Lung (tissue), 17 donors: ENCODE measurements at places on chromosomes 1 and 21. TPM values are rescaled to one million over a fixed set of nuclear protein-coding genes. Genes with fewer than 3 reads are reported as not detected.

GRCh38 chr1:232704694-232705680 lies 75.1 kb upstream of the SIPA1L2 start:
- DNase-seq, result peak; percentile 67

GRCh38 chr1:234721476-234722269 lies 111.7 kb upstream of the IRF2BP2 start:
- DNase-seq, result peak; percentile 98

DNA sequence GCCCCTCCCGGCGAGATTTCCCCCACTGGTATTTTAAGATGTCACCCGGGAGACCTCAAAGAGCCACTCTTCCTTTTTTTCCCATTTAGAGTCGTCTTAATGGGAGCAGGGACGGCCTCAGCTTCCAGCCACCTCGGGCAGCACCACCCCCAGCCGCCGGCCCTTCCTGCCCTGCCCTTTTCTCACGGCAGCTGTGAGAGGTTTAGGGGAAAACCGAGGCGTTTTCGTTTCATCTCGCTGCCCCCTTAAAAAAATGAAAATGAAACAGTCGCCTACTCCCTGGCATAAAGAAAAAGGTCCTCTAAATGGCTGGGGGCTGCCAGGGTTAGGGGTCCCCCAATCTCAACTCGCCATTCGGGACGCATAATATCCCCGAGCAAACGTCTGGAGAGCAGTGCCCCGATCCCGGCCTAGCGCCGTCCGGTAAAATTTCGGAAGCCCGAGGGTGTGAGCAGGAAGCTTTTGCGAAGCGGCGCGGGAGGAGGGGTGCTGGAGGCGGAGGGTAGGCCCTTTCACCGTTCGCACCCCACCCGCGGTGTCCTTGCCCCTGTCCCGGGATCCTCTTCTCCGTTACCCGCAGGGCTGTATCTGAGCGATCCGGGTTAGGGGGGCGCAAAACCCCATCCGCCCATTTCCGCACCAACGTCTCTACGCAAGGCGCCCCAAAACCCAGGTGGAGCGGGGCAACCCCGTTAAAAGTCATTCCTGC lies 1.2 kb downstream of the RUNX3 start:
- no peak for DNase-seq

DNA sequence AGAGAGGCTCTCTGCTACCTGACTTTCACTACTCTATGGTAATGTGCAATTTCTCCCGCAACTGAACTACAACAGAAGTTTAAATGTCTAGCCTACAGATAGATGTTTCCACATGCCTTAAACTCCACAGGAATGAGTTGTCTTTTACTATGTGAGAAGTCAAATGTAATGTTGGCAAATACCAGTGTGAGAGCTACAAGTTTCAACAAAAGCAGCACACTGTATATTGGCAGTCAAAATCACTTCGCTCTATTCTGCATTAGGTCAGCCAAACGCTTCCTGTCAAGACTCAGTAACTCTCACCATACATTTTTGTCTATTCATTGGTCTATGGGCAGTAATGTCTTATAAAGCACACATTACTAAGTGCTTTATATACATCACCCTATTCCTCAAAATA lies 41.9 kb downstream of the LUZP1 start:
- DNase-seq, result peak; percentile 42

DNA sequence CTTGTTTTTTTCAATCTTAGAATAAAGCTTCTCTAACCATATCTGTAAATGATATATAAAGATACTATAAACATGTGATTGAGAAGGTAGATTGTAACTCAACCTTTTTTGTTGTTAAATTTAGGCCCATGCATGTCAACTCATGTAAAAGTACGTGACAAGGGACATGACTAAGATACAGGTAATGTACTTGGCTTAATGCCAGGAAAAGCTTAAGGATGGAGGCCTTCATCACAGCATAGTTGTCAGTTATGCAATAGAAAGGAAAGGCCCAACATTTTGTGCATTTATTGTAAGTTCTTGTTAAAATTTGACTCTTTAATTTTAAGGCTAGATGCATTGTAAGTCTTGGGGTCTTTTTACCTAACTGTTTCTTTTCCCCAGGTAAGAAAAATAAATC lies 305.1 kb downstream of the LTN1 start:
- no peak for DNase-seq

DNA sequence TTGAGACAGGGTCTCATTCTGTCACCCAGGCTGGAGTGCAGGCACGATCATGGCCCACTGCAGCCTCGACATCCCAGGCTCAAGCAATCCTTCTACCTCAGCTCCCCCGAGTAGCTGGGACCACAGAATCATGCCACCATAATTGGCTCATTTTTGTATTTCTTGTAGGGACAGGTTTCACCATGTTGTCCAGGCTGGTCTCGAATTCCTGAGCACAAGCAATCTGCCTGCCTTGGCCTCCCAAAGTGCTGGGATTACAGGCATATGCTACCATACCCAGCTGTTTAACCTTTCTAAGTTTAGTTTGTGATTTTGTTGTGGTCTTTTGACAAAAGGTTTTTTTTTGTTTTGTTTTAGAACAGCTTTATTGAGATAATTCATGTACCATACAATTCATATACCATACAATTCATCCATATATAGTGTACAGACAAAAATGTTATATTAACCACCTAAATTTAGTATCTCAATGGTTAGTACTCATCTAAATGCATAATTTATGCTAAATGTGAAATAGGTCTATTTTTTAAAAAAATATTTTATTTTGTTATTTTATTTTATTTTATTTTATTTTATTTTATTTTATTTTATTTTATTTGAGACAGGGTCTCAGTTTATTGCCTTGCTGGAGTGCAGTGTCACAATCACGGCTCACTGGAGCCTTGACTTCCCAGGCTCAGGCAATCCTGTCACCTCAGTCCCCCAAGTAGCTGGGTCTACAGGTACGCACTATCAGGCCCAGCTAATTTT lies 8.9 kb downstream of the ZMPSTE24 start:
- no peak for DNase-seq

DNA sequence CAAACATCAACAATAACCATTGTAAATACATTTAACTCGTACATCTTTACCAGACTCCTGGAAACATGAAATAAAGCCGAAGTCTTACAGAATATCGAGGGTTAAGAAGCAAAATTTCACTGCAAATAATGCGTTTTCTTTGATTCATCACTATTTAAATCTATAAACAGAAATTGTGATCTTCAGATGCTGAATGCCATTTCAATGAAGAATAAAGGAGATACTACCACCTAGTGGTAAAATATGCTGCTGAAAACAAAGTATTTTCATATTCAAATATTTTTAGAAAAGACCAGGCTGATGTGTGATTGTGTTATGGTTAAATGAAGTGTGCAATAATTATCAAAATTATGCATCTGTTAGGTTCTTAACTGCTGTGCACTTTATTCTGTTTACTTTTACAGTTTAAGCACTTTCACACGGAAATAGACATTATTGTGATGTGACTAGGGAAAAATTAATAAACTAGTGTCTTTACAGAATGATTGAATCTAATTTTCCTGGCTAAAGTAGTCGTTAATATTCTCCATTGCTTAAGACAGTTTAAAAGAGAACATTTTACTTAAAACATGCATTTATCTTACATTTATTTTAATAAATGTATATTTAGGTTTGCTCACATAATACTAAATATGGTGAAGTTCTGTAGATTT lies 1093.1 kb downstream of the MRPL39 start:
- no peak for DNase-seq

- peak; percentile 87 for DNase-seq
These were observed 14.3 kb downstream of the RRP15 start for GRCh38 chr1:218299416-218299815.

DNA sequence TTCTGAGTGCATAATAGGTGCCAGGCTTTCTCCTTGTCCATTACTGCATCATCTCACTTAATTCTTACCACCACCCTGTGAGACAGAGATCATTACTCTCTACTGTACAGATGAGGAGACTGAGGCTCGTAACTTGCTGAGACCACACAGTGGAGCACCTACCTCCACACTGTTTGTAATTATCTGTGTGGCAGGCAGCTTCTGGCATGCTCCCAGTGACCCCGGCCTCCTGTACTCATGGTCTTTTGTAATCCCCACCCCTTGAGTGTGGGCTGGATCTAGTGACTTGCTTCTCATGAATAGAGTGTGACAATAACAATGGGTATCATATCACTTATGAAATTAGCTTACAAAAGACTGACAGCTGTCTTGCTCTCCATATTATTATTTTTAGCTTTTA lies 407.3 kb downstream of the MATN1 start:
- DNase-seq, result no peak

DNA sequence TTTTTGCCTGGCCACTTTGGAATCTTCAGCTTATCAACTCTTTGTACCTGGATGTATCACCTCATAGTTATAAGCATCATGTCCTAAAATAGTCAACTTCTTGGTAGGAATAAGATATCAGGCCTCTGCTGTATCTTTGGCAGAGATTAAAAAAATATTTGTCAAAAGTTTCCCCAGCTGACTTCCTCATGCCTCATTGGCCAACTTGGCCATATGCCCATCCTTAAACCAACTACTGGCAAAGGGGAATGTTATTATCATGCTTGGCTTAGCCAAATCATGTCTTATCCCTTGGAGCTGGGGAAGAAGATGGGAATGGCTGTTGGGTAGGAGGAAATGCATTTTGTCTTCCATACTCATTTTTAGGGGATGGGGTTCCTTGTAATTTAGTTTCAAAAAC lies 23.4 kb downstream of the NFASC start:
- no peak for DNase-seq

DNA sequence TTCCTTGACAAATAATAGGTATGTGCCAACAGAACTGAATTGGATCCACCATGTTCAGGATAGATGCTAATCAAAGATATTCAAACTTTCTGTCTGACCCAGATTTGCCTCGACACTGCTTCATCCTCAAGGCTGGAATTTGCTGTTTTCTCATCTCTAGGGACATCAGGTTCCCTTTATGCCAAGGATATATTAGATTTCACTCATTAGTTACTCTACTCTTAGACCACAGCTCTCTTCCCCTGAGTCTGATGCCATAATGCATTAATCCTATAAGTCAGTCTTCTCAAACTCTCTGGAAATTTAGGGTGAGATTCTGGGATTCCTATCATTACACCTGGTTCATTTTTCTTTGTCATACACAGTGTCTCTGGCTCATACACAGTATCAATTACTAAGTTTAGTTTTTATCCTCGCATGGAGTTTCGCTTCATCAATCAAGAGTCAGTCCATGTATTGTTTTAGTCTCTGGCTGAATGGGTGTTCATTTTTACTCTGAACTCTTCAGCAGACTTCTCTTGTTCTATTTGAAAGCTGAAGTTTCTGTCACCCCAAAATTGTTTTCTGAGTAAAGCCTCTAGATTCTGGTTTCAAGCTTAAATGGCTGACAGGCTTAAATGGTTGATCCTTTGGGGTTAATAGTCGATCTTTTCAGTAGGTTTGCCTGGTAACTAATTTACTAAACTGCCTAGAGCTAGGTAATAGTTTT lies 9.3 kb upstream of the DCAF6 start:
- no peak for DNase-seq

DNA sequence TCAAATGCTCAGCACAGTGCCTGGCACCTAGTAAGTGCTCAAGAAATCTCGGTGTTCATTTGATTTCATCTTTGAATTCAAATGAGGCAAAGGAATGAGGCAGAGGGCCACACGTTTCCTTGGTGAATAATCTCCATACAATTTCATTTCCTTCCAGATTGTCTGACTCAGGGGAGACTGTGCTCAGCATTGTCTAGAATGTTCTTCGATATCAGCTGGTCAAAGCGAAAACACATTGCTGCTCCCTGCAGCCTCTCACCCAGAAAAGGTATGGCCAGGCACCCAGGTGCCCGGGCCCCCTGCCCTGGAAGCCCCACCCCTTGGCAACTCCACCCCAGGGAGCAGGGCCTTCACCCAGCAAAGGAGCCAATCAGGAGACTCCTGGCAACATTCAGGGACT lies 55.8 kb downstream of the FBXO2 start:
- DNase-seq, result no peak

DNA sequence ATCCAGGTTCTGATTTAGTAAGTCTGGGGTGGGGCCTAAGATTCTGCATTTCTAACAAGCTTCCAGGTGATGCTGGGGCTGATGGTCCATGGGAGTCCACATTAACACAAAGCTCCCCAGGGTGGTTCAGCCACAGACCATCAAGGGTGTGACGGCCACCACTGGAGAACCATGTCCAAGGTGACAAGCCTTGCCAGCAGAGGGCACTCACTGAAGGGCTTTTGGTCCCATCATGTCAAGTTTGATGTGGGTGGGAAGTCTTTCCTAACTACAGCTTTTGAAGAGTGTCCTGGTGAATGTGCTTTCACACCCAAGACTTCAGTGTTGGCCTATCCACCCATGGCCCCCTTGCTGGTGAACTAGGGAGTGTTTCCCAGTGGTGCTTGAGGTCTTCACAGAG lies 67.1 kb downstream of the UBE2T start:
- DNase-seq, result no peak

- DNase-seq, result no peak
These were observed 494.5 kb upstream of the LRRC7 start for GRCh38 chr1:69073176-69073575.

GRCh38 chr1:119774746-119775490 lies 6.2 kb upstream of the HMGCS2 start:
- peak; percentile 56 for DNase-seq

DNA sequence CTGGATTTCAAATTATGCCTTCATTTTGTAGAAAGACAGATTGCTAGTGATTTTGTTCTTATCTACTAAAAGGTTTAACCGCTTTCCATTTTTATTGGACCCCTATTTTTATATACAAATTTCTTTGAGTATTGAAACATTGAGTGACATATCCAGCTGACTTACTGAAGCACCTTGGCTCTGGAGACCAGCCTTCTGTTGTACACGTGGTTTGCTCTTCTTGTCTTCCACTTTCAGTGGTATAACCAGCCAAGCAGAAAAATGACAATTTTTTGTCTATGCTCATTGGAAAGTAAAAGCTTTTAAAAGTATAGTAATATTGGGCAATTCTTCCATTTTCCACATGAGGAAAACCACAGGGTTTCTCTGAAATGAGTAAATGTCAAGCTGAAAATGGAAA lies 4.4 kb downstream of the F13B start:
- no peak for DNase-seq

DNA sequence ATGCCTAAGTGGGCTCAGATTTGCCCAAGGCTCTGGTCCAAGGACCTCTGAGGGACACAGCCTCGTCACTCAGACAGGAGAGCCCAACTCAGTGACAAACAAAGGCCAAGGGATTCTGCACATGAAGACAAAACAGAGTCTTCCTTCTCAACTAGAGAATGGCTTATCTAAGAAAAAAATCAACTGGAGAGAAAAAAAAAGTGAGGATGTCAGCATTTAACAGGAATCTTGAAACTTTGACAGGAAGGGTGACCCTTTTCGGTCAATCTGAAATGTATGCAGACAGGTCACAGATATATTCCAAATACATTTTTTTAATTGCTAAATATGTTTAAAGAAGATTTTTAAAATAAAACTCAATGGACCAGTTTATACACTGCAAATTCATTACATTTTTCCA lies 154.5 kb downstream of the ETS2 start:
- DNase-seq, result no peak

The GPR37L1 gene
- total RNA-seq, result not detected

The MRPL24 gene
- 26.7 TPM for total RNA-seq

The GSTM1 gene
- not detected for total RNA-seq

The CA14 gene
- 0.14 TPM for total RNA-seq
